ENCODE measurements at places on chromosomes 7 and 10.

DNA sequence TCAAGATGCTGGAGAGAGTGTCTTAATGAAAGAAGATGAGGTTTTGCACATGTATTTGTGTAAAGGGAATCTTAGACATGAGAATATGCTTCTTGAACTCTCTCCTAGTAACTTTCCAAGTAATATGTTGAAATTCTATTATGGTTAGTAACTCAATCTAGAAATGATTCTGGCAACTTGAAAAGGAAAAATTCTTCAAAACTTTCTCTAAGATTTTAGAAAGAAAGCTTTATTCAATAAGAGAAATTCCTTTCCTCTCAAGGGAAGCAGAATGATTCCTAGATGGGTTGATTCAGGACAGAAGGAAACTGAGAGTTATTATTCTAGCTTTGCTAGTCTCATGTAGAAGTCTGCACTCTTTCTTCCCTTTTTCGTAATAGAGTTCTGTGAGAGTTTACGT, 364.3 kb upstream of the PLXDC2 start:
- no peak for DNase-seq

DNA sequence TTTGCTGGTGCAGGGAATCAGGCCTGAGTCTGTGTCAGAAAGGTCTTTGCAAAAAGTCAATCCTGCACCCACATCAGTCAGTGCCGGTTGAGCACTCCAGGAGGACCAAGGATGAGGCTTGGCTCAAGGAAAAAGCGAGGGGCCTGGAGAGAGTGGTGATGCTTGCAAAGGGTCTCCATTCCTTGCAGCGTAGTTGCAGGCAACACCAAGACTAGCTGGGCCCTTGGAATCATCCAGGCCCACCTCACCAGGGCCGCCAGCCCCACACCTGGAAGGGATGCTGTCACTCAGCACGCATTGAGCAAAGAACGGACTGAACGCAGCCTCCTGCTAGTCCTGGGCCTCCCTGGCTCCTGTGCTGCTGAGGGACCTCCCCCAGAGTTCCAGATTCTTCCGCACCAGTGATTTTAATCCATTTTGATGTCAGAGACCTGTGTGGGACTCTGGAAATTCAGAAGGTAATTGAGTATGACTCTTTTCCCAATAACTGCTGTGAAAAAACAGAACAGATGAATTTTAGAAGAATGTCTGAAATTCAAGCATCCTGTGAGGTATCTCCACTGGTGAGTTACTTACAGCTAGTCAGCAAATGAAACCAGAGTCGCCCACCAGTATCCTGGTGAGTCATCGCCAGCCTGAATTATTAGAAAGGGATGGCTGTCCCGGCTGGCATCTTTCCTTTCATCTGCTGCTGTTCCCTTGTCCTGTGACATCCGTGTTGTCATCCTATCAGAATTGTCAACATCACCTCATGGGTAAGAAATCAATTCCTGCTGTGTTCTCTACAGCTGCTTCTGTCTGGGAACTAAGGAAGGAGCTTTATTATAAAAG, 150.8 kb upstream of the NPS start:
- no peak for DNase-seq

- no peak for DNase-seq
These were observed 133.7 kb downstream of the FOXP2 start for GRCh38 chr7:114548081-114548980.

DNA sequence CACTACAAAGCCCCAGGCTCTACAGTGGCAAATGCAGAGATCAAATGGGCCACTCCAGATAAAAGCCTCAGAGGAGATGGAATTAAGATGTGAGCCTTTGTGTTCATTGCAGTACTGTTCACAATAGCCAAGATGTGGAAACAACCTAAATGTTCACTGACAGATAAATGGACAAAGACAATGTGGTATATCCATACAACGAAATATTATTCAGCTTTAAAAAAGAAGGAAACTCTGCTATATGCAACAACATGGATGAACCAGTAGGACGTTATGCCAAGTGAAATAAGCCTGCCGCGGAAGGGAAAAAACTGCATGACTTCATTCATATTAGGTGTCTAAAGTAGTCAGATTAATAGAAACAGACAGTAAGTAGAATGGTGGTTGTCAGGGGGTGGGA, 170.5 kb upstream of the TBX20 start:
- DNase-seq, result no peak

- no peak for DNase-seq
These were observed 29.1 kb downstream of the TRUB1 start for GRCh38 chr10:114967071-114967470.

- DNase-seq, result no peak
These were observed 11.7 kb upstream of the VIM start for GRCh38 chr10:17216217-17216900.

- no peak for DNase-seq
These were observed 1272.8 kb downstream of the TYW1 start for GRCh38 chr7:68269405-68269804.

DNA sequence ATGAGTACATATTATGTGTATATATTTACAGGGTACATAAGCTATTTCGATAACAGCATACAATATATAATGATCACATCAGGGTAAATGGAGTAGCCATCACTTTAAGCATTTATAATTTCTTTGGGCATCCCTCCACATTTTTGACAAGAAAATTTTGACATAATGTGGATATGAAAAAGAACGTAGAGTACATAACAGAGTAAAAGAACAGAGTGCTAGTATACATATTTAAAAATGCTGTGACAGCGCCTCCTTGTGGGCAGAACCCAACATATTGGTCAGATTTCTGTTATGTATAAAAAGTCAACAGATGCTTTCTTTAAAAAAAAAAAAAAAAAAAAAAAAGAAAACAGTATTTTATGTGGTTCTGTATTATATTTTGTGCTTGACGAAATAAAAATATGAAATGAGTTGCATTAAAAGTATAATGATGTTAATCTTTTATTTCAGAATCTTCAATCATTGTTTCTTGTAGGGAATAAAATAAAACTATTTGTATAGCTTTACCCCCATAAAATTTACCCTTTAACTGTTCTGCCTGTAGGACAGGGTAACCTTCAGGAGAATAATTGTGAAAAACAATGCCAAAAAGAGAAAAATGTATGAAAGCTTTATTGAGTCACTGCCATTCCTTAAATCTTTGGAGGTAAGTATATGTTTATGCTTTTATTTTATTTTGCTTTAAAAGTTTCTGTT, 18.3 kb upstream of the HBP1 start:
- DNase-seq, result peak; percentile 83

DNA sequence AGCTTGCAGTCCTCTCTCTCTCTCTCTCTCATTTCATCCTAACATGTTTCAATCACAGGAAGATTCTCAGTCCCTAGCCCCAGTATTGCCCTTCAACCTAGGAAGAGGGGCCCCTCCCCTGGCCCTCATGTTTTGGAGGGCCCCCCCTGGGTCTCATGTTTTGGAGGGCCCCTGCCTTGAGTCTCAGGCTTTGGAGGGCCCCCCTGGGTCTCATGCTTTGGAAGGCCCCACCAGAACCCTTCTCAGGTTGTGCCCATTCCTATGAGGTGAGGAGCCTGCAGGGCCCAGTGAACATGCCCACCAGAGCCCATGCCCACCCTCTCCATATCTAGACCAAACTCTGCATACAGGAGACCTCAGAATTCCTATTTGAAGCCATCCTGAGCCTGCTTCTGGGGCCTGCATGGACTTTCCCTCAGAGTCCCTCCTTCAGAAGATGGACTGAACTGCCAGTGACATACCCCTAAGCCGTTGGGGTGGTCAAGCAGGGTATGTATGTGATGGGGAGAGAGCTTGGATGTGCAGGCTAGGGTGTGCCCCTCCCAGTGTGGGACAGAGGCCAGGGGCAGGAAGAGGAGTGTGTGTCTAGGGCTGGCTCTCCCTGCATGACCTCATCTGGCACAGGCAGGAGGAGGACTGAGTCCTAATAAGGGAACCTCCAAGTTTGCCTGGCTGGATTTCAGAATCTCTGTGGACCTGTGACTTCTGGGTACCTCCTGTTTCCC, 8.1 kb upstream of the VDAC2 start:
- DNase-seq, result no peak

GRCh38 chr7:107069457-107069856, 25.0 kb downstream of the PRKAR2B start:
- no peak for DNase-seq

GRCh38 chr7:54833001-54833467, 74.0 kb upstream of the SEC61G start:
- no peak for DNase-seq

DNA sequence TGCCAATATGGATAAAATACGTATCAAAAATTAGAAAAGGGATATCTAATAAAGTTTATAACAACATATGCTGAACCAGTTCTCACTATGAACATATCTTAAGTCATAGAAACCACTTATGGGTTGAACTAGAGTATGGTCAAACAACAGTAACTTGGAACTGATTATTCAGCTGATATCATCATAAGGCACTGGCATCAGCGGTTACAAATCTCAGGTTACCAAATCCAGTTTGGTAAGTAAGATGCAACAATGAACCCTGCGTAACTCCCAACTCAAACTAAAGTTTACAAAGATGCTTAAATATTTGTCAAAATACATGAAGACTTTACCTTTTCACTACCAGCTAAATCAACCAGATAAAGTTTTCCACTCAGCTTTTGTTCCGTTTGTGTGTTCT, 19.3 kb downstream of the KIF5B start:
- DNase-seq, result no peak

DNA sequence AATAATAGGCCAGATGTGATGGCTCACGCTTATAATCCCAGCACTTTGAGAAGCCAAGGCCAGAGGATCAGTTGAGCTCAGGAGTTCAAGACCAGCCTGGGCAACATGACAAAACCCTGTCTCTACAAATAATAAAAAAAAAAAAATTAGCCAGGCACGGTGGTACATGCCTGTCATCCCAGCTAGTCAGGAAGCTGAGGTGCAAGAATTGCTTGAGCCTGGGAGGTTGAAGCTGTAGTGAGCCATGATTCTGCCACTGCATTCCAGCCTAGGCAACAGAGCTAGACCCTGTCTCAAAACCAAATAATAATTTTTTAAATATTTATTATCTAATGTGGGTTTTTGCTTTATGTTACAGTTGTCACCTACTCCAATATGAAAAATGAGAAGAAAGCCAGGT, 178.9 kb downstream of the ADK start:
- no peak for DNase-seq

DNA sequence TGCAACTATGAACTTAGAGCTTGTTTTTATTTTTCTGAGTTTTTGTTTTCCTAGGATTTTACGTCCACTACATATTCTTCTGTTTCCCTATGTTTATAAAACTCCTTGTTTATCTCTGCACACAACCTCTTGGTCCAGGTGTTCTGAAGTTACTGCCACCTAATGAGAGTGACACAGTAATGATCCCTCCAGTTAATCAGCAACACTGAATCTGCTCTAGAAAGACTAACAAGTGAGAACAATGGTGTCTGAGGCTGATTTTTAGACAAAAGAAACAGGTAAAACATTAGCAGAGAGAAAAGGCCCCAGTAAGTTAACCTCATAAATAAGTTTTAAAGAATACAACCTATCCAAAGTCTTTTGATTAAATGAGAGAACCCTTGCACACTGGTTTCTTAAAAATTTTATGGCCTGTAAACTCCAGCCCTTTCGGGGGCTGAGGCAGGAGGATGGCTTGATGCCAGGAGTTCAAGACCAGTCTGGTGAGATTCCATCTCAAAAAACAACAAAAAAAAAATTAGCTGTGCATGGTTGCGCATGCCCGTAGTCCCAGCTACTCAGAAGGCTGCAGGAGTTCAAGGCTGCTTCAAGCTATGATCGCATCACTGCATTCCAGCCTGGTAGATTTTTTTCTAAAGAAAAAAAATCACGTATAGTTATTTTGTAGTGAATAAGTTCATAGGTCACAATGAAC, 397.6 kb downstream of the MAGI2 start:
- DNase-seq, result no peak

DNA sequence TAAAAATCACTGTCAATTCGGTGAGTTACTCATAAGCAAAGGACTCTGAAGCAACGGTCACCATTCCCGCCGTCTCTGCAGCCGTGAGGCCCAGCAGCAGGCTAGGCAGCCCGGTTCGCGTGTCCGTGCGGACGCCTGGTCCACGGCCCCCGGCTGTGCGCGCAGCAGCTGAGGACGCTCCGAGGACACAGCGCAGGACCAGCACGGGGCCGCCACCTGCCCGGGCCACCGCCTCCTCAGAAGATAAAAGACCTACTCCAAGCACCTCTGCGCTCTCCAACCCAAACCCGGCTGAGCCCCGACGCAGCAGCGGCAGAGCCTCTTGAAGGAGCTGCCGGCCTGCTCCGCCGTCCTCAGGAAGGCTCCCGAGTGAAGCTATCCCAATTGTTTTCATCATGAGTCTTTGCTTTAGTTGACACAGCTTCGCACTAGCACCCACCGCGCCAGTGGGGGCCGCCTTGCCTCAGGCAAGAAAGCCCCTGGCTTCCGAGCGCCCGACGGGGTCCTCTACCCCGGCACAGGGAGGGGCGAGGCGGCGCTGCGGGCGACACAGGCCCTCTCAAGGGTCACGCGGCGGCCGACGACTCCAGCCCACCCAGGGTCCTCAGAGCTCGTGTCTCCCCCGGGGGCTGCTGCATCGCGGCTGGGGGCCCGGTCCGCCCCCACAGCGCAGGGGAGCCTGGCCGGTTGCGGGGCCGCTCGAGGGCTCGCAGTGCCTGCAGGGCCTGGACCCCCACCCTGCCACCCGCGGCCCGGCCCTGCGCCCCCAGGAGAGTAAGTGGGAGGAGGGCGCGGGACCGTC, 16.9 kb upstream of the GPR146 start:
- DNase-seq, result no peak

DNA sequence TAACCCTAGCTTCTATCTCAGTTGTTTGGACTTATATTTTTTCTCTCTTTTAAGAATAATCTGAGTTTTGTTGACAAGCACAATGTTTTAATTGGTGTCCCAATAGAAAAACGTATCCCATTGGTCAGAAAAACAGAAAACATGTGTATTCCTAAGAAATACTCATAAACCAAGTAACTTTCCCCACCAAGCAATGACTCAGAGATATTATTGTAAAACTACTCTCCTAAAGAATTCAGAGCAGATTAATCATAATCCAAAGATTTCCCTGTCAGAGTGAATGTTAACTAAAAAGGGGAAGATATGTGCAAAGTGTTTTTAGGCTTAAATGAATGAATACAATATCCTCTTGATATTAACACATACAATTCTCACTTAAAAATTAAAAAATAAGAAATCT, 29.4 kb upstream of the MBL2 start:
- DNase-seq, result no peak

GRCh38 chr10:34729619-34730018, 85.5 kb downstream of the PARD3 start:
- no peak for DNase-seq

GRCh38 chr10:23319835-23320234, 24.8 kb downstream of the C10orf67 start:
- DNase-seq, result no peak

DNA sequence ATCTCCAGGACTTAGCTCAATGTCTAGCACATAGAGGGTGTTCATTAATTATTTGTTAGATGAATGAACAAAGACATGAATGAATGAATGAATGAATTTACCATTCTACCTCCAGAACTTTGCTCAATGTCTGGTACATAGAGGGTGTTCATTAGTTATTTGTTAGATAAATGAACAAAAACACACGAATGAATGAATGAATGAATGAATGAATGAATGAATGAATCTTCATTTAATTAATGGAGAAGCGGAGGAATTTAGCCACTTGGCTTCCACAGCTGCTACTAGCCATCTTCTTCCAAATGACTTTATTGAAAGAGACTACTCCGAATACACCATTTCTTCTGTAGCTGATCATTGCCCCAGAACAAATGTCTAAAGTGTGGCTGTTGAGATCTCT, 368.9 kb downstream of the FRMD4A start:
- no peak for DNase-seq

- no peak for DNase-seq
These were observed 20.4 kb upstream of the ECHDC3 start for GRCh38 chr10:11721806-11722205.

- DNase-seq, result no peak
These were observed 2.7 kb downstream of the HTR7 start for GRCh38 chr10:90855126-90855525.
